Cardiac fibroblast (primary cell): ENCODE measurements at places on chromosomes 4 and X.

- no peak for DNase-seq
Measured at GRCh38 chr4:95660719-95661118, 111.9 kb upstream of the UNC5C start.

- DNase-seq = peak; percentile 0
Measured at GRCh38 chr4:72076562-72076961, 44.8 kb downstream of the NPFFR2 start.

DNA sequence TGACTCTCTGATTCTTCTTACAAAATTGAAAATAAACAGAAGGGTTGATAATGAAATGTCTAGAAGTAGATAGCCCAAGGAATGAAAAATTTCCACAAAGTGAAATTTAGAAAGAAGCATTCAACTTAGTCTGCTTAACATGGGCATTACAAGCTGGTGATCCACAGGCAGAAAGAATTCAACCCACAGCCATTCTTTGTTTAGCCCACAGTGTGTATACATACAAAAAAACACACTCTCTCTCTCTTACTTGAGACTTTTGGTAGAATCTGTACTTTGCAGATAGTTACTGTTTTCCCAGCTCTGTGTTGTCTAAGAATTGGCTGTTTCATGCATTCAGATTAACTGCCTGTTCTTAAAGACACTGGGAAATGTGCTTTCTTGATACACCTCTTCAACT, 159.8 kb downstream of the SLC4A4 start:
- no peak for DNase-seq

GRCh38 chr4:133720001-133720400, 481.6 kb downstream of the PABPC4L start:
- DNase-seq = no peak

- DNase-seq = no peak
Measured at GRCh38 chrX:48936429-48937053, 17.7 kb upstream of the PIM2 start.

DNA sequence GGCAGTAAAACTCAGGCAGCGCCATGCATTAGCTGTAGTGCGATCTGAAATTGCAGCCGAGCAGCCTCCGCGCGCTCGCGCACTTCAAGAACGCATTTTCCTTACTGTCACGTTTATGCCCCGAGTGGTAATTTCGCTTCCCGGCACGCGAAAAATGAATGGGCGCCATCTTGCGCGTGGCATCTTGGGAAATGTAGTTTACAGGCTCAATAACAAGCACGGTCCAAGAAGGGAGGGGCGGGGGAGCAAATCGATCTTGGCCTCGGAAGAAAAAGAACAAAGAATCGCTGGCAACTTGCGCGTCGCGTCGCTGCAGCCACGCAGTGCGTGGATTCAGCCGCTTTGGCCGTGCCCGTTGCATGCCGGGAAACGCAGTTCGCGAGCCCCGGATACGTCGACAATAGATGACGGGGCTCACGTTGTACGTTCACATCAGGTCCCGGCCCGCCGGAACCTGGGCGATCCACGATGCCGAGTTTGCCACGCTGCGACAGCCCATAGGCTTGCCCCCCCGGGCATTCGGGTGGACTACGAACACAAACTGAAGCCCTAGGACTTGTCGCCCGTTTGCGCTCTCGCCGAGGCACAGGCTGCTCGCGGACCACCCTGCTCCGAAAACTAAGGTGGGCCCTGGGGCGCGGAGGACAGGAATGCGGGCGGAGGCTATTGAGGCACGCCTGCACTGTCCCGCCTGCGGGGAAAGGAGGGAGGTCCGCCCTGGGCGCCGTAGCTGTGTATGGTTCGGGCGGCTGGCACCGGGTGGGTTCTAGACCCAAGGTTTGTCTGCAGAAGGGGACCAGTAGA, at the start of gene FTSJ1:
Gene FTSJ1, plus strand, starts transcription at position 426 of the 804 bp plus-strand sequence. CDS start 1,849 bp downstream, outside the sequence.
- DNase-seq = peak; percentile 95

GRCh38 chrX:22575161-22575845, 302.6 kb downstream of the CBLL2 start:
- DNase-seq = peak; percentile 57

GRCh38 chr4:48341776-48342605, 662 bp downstream of the SLAIN2 start:
- peak; percentile 36 for DNase-seq

DNA sequence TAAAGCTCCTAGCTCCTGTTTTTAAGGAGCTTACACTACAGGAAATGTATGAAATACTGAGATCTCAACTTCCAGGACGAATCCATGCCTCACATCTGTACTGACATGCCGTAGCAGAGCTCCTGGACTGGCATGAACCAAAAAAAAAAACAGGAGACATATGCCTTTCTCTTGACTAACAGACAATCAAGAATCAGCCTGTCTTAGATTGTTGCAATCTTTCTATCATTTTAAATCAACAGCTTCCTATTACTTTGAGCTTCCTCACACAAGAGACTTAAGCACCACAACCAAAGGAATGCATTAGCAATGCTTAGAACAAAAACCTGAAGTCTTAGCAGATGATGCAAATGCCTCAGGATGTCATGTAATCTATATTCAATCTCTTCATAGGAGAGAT, 34.7 kb upstream of the AREG start:
- no peak for DNase-seq

DNA sequence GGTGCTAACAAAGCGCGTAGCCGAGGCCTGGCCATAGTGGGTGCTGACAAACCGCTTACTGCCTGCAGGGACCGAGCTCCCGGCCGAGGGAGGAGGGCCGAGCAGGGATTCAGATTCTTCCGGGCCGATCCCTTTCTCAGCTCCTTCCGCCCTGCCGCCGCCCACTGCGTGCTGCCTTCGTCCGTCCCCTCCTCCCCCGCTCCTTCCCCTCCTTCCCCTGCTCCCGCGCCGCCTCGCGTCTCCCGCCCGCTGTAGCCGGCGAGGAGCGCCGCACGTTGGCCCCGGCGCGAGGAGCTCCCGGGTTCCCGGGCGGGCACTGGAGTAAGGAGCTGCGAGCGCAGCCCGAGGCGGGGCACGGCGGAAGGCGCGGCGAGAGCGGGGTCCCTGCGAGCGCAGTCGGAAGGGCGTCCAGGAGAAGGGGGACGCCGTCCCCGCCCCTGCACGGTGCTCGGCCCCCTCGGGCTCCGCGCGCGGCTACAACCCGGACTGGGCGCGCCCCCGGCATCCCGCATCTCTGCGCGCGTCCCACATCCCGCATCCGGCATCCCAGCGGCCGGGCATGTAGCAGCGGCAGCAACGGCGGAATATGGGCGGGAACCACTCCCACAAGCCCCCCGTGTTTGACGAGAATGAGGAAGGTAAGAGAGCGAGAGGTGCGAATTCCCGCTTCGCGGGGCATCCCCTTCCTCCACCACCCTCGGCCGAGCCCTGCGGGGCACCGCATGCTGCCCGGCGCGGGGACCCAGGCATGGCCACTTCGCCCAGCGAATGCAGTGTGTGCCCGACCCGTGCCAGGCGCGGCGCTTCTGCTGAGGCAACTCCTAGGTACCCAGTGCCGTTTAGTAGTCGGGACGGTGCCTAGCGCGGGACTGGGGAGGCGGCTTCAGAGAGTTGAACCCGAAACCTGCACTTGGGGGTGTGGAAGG, at the start of gene STK32B:
Gene STK32B, plus strand, starts transcription at position 203 of the 926 bp plus-strand sequence.
- DNase-seq = peak; percentile 67

GRCh38 chr4:157221426-157221894, 932 bp downstream of the GRIA2 start:
- DNase-seq = no peak

GRCh38 chr4:26858947-26859401, 1.7 kb upstream of the STIM2 start:
- no peak for DNase-seq

- DNase-seq = peak; percentile 57
Measured at GRCh38 chrX:27598312-27598711, 8.2 kb downstream of the DCAF8L2 start.

DNA sequence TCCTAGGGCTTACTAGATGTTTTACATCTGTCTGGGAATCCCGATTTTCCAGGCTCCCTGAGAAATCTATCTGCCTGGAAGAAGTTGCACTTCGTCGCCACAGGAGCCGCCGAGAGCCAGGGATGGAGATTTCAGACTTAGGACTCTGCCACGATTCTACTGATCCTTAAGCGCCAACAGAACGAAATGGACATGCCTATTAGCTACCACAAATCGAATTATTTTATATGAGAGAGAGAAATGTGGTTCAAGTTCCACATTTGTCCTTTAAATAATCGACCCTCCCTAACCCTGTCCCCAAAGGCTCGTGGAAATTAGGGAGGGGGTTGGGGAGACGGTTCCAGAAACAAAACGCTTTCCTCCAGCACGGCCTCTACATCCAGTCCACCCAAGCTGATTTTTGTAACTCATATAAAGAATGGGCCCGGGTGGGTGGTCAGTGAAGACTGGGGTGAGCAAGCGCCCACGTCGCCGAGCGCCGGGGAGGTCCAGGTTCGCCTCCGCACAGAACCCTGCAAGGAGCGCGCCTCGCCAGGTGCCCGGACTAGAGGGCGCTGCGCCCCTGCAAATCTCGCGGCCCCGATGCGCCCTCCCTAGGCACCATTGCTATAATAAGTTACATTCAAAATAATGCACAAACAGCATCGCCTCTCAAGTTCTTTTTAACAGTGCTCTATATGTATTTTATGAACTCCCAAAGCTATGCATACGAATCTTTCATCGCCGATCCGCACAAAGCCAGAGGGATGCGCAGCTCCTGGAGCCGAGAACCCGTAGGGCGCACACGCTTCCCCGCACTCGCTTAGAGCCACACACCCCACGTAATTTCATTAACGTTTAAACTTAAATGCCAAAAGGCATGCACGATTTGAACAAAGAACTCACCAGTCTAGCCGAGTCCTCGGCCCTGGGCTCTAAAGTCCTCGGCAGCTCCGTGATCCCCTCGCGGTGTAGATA, 2.1 kb upstream of the FAT1 start:
- DNase-seq = peak; percentile 90

GRCh38 chr4:38275331-38276100, 315.3 kb downstream of the PTTG2 start:
- DNase-seq = no peak

- DNase-seq = no peak
Measured at GRCh38 chr4:127045861-127046260, 586.9 kb upstream of the INTU start.

- DNase-seq = no peak
Measured at GRCh38 chrX:84865113-84865512, 138.6 kb upstream of the APOOL start.

GRCh38 chrX:39204353-39204752, 403.1 kb downstream of the MID1IP1 start:
- DNase-seq = no peak

GRCh38 chr4:140281828-140282552, 91.5 kb upstream of the SCOC start:
- DNase-seq = peak; percentile 16

GRCh38 chrX:24285082-24285481, 28.8 kb downstream of the SUPT20HL2 start:
- DNase-seq = peak; percentile 26

GRCh38 chr4:113040793-113041192, 8.7 kb upstream of the ANK2 start:
- no peak for DNase-seq

GRCh38 chrX:132088864-132089263, 39.0 kb downstream of the FRMD7 start:
- no peak for DNase-seq

DNA sequence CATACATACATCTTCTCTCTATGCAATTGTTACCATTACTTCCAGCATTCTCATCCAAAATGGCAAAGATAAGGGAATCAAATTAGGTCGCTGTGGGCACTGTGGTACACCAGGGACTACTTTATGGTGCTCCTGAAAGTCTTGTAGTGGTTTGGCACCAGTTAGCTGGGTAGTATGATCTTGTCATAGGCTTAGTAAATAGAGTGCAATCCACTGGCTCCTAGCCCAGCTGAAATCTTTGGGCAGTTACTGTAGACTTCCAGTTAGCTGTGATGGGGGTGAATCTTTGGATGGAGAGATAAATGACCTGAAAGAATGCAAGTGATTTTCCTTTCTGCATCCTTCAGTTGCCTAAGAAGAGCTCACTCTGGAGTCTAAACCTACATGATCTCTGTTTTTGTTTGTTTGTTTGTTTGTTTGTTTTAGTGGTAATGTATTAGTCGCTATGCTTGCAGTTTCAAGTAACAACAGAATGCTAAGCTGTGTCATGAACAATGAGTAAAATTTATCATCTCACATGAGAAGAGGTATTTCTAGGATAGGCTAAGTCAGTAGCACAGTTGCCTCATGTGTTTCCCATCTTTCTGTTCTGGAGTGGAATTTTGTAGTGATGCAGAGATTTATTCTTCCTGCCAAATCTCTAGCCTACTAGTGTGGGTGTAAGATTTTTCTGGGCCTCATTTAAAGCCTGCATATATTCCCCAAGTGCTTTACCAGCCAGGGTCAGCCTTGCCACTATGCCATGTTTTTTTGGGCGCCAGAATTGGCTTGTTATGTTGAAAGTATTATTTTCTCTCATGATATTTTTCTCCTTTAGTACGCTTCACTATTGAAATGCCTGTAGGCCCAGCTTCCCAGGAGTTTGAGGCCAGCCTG, 24.2 kb downstream of the HERC3 start:
- peak; percentile 94 for DNase-seq

- DNase-seq = peak; percentile 77
Measured at GRCh38 chr4:155787113-155787710, 28.4 kb downstream of the GUCY1B1 start.

GRCh38 chr4:16959305-16959704, 60.9 kb upstream of the LDB2 start:
- DNase-seq = no peak

GRCh38 chrX:39018541-39018940, 217.3 kb downstream of the MID1IP1 start:
- DNase-seq = no peak

DNA sequence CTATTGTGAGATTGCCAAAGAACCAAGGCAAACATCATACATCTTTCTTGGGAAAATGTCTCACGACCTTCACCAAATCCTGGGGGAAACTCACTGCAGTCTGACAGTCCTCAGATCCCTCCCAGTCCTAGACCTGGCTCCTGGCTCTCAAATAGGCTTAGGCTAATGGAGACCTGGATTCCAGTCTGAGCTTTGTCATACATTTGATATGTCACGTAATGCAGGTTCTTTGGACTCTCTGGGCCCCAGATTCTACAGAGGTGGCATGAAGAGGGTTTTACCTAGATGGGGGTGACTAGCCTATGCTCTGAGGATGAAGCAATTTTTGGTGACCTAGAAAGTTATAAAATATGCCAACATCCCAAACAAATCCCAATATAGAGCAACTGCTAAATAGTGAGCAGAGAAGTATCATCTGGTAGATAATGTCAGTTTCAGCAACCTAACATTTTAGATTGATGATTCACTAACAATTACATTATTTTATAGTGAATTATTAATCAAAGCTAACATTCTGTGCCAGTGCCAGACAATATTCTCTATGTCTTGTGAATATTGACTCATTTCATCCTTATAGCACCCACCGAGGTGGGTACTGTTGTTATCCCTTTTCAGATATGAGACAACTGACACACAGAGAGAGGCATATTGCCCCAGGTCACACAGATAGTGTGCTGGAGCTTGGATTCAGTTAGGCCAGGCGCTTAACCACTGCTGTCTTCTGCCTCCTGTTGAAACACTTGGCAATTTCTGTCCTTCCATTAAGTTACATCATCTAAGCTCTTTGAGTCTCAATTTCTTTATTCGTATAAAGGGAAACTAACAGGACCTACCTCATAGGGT, 195.4 kb upstream of the MAMLD1 start:
- no peak for DNase-seq
